ENCODE measurements at places on chromosomes 7 and 10. TPM values are rescaled to one million over a fixed set of nuclear protein-coding genes. Genes with fewer than 3 reads are reported as not detected.

The ALOX5 gene
- 6.7 TPM for total RNA-seq

GRCh38 chr7:33346055-33346454, 216.7 kb downstream of the BBS9 start:
- DNase-seq, result no peak

The SPRN gene
- total RNA-seq, result 0.05 TPM

The SLC18A3 gene
- total RNA-seq, result not detected

DNA sequence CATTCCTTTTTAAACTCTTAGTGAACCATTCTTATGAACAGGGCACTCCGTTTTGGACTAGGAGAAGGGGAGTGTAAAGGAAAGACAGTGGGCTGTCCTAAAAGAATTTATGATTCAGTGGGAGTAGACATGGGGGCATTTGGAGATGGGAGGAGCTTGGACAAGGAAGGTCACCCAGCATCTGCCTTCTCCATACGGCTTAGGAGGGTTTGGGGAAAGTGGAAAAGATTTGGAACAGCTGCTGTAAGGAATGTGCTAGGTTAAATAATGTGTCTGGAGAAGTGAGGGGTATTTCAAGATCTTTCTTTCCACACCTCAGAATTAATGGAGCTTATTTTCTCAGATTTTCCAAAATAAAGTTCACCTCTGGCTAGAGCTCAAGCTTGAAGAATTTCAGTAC, 24.0 kb downstream of the SLC35G1 start:
- DNase-seq, result no peak

The FFAR4 gene
- total RNA-seq, result 0.14 TPM

DNA sequence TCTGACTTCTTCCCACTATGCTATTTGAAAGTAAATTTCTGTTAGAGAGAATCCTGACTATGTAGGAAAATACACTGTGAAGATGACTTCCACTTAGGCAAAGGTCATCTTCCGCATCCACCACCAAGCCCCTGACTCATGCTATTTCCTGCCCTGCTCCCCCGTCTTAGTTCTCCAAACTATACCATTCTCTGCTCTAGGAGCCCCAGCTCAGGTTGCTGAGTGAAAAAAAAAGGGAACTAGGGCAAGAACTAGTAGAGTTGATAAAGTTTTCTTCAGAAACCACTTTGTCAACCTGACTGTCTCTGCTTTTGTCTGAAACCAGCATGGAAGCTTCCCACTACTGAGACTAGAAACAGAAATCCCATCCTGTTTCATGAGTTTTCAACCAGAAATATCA, 96.9 kb downstream of the EVX1 start:
- no peak for DNase-seq

The ADAM22 gene
- total RNA-seq, result 4.3 TPM

The AGMO gene
- total RNA-seq, result 0.57 TPM

DNA sequence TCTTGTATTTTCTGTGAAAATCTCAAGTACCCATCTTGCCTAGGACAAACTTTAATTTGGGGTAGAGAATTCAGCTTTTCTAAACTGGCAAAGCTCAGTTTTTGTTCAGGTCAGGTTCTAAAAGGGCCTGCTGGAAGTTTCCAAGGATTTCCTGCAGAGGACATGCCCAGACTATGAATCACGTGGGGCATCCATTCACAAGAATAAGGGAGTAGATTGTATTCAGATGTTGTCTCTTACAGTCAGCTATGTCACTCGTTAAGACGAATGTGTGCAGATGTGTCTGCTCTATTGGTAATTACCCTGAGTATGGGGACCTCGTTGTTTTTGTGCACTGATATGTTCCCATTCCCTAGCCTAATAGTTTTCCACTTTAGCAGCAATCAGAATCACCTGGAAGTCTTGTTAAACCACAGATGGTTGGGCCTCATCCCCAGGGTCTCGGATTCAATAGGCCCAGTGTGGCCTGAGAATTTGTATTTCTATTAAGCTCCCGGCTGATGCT, 81.0 kb upstream of the ITPRID1 start:
- DNase-seq, result no peak

DNA sequence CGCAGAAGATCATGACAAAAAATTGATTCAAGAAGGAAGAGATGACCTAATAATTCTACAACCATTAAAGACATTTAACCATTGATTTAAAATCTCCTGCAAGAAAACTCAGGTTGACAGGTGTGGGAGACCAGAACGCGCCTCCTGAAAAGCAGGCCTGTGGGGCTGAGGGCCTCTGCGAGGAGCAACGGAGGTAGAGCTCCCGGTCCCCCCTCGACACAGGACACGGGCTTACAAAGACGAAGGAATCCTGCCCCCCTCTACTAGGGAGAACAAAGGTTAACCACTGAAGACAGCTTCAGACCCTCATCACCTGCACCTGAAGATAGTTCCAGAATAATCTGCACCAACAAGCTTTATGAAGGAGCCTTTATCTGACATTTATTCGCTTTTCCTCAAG, 55.9 kb upstream of the INPP5A start:
- DNase-seq, result no peak

DNA sequence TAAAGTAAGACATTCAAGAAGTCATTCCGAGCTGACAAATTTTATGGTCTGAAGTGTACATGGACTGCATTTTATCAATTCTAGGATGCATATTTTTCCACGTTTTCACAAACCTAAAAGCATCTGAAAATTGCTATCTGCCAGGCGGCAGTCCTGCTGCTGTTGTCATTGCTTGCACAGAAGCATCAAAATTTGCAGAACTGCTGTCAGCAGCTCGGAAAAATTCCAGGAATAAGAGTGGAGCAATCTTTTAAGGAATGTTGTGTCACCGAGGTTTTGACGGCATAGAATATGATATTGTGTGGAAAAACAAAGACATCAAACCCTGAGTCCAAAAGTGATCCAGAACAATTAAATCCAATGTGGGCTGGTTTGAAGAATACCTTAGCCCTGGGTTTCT, 61.4 kb downstream of the CHCHD3 start:
- DNase-seq, result no peak

The TRIM50 gene
- total RNA-seq, result 0.09 TPM

GRCh38 chr10:99807786-99808185, 25.3 kb downstream of the ABCC2 start:
- no peak for DNase-seq

DNA sequence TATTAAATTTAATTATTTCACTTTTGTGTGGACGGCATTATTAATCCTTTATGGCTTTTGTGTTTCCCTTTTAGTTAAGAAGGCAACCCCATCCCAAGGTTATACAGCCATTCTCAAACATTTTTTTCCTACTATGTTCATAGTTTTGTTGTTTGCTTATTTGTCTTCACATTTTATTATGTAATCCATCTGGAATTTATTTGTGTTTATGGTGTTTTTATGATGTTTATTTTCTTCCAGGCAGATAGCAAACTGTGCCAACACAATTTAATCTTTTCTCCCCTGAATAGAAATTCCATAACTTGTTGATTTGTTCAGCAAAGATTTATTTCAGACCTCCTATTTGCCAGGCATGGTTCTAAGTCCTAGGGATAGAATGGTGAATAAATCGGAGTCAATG, 42.9 kb downstream of the RAB18 start:
- DNase-seq, result no peak

- DNase-seq, result peak; percentile 65
Observed at GRCh38 chr10:6542999-6543430, 37.1 kb downstream of the PRKCQ start.

The GARIN1A gene
- total RNA-seq, result 0.19 TPM

DNA sequence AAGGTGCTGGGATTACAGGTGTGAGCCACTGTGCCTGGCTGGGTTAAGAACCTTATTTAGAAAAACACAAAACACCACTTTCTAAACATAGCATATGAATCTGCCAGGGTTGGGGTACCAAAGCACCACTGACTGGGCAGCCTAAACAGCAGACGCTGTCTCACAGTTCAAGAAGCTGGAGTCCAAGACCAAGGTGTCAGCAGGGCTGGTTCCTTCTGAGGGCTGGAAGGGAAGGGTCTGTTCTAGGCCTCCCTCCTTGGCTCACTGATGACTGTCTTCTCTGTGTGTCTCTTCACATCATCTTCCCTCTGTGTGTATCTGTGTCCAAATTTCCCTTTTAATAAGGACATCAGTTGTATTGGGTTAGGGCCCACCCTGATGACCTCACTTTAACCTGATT, 49.6 kb downstream of the HIPK2 start:
- DNase-seq, result no peak
